ENCODE measurements at places on chromosomes 16 and 17.

DNA sequence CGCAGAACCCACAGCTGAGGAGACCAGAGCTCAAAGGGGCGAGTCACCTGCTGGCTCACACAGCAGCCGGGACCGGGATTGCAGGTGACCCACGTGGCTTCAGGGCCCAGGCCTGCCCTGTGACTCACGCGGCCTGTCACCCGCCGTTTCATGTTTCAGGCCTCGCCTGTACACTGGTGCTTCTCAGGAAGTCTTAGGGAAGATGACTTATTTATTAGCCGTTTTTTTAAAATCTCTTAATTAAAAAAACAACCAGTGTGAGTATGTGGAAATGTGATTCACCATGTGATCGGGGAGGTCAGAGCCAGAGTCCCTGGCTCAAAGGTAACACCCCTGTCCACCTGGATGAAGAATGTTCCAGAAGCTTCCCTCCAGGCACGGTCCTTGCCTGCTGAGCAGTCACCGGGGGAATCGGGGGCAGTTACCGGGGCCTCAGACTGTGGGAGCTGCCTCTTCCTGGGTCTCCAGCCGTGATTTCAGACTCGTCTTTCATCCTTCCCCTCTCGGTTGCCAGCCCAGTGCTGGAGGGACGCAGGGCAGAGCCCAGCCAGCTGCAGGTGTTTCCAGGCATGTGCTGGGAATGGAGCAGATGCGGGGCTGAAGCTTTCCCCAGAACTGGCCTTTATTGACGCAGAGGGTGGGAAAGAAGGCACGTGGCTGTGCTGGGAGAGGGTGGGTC lies 49.3 kb downstream of the CMIP start:
- DNase-seq = no peak

DNA sequence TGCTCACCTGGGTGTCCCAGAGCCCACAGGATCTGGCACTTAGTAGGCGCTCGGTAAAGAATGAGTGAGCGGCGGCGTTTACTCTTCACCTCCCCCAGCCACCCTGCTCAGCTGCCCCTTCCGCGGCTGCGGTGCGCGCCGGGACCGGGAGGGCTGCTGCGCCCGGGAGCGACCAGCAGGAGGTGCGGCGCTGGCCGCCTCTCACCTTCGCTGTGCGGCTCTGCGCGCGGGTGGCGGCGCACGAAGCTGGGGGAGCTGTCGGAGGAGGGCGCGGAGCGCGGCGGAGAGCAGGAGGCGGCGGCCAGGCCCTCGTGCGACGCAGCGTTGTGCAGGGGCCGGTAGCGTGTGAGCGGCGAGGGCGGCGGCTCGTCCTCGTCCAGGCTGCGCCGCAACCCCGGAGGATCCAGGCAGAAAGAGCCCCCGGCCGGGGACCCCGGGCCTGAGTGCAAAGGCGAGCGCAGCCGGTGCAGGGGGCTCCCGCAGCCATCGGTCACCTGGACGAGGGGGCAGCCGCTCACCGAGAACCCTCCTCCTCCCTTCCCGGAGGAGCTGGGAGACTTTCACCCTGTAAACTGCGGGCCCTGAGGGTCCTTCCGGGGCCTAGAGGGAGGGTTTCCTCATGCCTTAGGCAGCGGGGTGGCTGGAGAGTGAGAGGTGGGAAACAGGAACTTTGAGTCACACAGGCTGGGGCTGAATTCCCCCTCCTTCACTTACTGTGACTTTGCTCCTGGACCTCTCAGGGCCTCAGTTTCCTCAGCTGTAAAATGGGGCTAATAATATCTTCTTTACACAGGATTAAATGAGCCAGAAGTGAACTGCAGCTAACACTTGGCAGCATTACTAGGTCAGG lies 12.5 kb downstream of the SAMD14 start:
- peak; percentile 90 for DNase-seq

DNA sequence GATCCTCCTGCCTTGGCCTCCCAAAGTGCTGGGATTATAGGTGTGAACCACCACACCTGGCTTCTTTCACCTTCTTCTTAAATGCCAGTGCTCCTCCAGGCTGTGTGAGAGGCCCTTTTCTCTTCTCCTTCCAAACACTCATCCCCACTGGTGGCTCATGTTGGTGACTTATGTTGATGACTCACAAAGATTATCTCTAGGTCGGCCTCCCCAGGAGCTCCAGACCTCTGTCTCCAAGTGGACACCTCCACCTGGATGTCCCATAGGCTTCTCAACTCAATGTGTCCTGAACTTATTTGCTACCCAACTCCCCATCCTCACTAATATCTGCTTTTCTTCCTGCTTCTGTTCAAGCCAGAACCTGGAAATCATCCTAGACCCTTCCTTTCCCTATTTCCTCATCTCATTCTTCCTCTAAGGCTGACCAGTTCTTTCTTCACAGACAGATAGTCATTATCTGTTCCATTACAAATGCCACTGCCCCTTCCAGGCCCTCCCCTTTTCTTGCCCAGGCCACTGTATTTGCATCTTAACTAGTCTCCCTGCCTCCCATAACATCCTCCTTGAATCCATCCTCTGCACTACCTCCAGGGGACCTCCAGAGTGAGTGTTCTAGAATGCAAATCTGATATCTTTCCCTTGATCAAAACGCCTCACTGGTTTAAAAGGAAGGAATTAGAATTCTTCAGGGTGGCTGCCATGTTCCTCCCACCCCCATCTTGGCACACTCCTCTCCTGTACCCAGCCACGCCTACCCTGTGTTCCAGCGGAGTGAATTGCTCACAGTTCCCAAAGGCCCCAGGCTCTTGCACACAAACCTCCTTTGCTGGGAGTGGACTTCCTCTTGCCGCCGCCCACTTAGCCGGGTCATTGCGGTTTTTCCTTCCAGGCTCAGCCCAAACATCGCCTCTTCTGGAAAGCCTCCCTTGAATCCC lies 34.8 kb upstream of the FBXO47 start:
- peak; percentile 96 for DNase-seq

- no peak for DNase-seq
Measured at GRCh38 chr16:49061137-49061714, 220.4 kb downstream of the CBLN1 start.

DNA sequence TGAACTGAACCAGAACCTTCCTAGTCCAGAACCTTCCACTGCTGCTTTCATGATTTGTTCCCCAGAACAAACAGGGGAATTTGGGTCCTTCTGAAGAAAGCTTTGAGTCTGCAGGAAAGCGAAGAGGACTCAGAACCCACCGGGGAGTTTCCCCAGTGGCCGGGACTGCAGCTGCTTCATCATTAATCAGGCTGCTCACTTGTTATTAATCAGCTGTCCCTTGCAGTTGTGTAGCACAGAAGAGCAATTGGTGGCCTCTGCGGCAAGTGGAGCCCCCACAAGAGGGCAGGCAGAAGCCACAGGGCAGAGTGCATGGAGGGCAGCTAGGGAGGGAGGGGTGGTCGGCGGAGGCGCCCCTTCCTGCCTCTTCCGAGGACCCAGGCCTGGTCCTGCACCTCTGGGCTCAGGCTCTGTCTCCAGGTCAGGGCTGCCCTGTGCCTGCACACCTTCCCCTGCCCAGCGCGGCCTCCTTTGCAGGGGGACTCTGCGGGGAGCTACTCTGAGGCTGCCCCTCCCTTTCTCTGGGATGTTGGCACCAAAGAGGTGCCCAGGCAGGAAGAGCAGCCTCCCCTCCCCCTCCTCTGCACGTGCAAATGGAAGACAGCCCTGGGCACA lies 6.9 kb downstream of the CCL17 start:
- DNase-seq = no peak

GRCh38 chr16:61277849-61278248 lies 758.4 kb downstream of the CDH8 start:
- no peak for DNase-seq

DNA sequence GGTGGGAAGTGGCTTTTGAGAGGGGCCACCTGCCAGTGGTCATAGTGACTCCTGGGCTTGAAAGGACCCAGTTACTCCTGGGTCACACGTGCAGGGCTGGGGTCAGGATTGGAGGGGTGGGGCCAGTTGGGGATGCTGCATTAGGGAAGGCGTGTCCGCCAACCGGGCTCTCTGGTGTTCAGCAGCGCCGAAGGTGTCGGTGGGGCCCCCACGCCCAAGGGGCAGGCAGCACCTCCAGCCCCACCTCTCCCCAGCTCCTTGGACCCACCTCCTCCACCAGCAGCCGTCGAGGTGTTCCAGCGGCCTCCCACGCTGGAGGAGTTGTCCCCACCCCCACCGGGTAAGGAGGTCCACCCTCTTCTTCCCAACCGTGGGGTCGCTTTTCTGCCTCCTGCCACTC lies 9.5 kb downstream of the ABI3 start:
- DNase-seq = no peak

- no peak for DNase-seq
Measured at GRCh38 chr17:19298569-19299213, 61.5 kb downstream of the EPN2 start.

DNA sequence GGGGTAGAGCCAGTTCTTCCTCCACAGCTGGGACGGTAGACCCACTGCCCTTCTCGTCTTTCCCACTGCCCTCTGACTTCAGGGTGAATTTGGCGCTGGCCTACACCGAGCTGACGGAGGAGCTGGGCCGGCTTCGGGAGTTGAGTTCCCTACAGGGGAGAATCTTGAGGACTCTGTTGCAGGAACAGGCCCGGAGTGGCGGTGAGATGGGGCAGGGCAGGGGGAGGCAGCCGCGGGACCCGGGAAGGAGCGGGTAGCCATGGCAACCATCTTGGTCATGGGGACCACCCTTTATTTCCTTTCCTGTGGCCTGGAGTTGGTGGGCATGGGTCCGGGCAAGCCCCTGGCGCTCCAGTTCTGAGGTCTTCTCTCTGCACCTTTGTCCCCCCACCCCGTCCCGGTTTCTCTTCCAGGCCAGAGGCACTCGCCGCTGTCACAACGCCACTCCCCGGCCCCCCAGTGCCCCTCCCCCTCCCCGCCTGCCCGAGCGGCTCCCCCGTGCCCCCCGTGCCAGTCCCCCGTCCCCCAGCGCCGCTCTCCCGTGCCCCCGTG lies 14.4 kb downstream of the TBKBP1 start:
- no peak for DNase-seq

DNA sequence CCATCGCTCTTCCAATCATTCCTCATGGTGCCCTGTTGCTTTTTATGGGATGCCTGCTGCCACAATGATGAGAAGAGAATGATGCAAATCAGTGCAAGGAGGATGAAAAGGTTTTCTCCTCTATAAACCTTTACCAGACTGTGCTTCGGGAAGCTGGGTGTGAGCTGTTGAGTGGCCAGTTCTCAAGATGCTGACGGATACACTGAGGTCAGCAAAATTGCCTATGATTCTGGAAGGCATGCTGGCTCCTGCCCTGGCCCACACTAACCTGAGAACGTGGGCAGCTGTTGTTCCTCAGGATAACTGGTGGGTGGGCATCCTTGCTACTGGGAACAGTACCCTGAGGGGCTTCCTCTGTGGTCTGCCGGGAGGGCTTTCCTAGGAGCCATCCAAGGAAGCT lies 795 bp upstream of the PIRT start:
- no peak for DNase-seq

GRCh38 chr17:77854083-77854758 lies 104.3 kb upstream of the TNRC6C start:
- no peak for DNase-seq

DNA sequence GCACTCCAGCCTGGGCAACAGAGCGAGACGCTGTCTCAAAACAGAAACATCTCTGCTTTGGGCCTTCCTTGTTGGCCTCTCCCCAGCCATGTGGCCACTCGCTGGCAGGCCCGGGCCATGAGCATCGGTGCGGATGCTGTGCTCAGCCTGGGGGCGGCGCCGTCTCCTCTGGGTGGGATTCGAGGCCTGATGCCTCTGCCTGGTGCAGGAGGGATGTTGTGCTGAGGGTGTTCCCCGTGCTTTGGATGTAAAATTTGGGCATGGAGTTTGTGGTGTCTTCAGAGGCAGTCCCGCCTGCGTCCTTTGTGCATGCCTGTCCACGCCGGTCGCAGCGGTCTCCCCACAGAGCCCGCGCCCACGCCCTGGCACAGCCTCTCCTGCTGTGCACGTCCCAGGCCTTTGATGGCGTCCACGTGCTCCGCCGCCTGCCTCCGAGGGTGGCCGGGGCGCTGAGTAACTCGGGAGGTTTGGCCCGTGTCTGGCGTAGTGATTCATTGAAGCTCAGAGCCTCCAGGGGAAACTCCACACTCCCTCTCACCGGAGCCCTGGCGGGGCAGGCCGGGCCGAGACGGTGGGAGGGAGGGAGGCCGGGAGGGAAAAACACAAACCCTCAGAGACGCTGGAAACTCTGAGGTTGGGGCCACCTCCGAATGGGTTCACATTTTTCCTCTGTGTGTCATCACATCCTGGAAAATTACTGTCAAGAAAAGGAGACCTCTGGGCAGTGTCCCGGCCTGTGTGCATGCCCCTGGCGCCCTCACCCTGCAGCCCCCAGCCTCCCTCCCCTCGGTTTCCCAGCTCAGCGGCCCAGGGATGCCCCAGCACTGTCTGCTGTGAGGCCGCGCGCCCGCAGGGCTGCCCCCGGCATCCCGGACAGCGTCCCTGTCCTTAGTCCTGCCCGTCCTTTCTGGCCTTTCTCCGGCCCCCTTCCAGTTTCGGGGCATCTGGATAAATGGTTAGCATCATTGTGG lies 19.0 kb downstream of the CENPX start:
- no peak for DNase-seq

DNA sequence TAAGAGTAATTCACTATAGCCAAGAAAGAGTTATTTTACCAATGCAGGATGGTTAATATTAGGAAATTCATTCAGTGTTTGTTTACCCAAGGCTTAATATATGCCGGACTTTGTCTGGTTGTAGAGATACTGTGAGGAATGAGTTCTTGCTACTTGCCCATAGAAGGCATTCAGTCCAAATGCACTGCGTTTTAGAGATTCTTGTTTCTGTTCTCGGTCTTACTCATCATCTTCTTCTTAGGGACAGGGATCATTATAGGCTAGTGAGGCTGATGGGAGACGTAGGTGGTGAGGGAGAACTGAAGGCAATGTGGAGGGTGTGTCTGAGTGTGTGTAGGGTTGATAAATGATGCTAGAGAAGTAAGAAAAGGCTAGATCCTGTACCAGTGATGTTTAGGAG lies 90.7 kb downstream of the OR1D5 start:
- no peak for DNase-seq

- peak; percentile 70 for DNase-seq
Measured at GRCh38 chr17:46072998-46073397, 73.9 kb downstream of the STH start.

DNA sequence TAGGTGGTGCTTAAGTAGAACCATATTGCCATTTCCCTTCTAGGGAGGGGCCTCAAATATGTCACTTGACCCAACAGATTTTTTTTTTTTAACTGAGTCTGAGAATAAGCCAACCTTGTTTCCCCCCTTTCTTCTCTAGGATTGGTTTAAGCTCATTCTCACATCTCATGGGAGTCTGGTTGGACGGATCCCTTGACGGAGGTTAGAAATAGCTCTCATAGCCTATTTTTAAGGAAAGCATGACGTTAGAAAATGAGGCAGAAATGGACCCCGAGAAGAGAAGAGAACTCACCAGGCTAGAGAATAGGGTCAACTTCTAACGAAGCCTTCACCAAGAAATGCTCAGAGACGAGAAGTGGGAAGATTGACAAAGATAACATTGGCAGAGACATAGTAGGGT lies 95.1 kb upstream of the ZFHX3 start:
- DNase-seq = no peak
